ENCODE measurements at places on chromosomes 1 and 21.

- DNase-seq: peak; percentile 69
These were observed 367.3 kb downstream of the SMYD3 start for GRCh38 chr1:246139745-246140182.

DNA sequence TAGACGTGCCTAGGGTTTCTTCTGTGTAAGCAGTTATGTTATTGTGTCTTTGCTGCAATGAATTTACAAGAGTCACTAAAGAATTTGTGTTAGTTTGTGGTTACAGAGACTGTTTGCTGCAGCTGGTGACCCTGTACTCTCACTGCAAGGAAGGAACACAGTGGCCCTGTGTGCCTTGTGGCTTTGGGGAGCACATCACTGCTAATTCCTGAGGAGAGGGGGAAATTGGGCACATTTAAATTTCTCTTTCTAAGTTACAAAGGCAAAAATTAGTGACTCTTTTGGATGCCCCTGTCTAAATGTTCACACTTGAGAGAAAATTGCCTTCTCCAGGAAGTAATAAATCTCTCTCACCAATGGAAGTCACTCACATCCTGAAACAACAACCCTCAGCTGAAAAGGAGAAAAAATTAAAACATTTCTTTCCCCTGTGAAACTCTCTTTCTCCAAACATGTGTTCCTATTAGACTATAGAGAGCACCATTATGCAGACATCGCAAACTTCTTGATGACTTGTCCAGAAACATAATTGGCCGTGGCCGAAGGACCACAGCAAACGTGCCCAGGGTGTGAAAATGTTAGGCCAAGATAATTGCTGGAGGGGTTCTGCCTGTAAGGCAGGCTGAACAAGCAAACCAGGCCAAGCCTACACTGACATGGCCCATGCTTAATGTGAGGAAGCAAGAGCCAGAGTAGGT, 32.3 kb upstream of the SPAG17 start:
- DNase-seq: no peak

DNA sequence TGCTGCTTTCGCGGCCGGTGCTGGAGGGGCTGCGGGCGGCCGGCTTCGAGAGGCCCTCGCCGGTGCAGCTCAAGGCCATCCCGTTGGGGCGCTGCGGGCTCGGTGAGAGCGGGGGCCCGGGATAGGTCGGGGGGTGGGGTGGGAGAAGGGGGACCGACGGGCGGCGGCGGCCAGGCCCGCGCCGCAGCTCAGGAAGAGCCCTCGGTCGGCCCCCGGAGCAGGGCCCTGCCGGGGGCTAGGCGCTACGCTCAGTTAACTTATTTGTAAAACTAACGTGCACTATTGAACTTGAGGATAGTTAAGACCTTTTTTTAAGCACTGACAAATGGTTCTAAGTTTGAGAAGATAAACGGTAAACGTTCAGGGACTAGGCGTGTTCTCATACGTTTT, 418 bp downstream of the DDX20 start:
- no peak for DNase-seq

GRCh38 chr21:28696844-28697410, 295.8 kb downstream of the LTN1 start:
- no peak for DNase-seq

- no peak for DNase-seq
These were observed 33.6 kb downstream of the HENMT1 start for GRCh38 chr1:108627256-108627655.

GRCh38 chr1:231234506-231234905, 6.5 kb upstream of the GNPAT start:
- no peak for DNase-seq

DNA sequence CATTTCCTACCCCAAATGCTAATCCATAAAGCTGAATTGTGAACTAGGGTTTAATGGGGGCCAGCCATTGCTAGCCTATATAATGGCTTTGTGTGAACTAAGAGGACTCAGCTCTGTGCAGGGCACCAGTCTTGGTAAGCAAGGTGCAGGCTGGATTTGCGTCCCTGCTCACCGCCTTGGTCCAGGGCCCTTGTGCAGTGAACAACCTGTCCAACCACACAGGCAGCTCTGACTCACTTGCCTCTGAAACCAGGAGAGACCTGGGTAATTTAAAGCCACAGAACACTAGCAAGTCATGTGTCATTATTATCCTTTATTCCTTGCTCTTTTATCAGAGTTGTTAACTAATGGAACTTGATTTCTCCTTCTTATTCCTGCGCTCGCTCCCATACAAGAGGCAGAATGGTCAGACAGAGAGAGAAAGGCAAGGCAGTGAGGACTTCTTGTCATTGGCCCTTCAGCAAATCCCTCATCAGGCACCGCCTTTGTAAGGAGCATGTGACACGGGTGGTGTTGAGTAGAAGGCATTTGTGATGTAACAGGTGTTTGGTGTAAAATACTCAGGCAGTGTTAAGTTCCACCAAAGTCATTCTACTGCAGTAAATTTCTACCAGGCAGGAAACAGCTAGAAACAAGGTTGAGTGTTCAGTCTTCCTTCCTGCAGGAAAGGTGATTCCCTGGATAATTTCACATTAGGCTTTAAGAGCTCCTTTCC, 67.3 kb upstream of the OLIG2 start:
- no peak for DNase-seq

GRCh38 chr1:21914450-21914849, 22.7 kb downstream of the HSPG2 start:
- no peak for DNase-seq

DNA sequence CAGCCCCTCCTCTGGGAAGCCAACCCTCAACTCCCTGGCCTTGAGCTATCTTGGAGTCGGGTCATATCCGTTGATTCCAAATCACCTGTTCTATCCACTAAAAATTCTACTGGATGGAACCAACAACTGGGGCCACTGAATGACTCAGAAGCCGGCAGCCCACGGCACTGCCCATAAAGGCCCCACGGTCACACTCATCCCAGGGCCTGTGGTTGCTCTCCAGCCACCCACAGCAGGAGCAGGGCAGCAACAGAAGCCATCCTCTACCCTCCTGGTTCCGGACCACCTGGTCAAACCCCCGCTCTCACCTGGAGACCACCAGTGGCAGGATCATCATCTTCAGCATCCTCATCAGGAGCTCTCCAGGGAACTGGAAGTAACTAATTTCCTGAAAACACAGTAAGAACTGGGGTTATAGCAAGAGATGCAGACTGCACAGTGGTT, 8.4 kb downstream of the SLC1A7 start:
- DNase-seq: no peak

- no peak for DNase-seq
These were observed 36.7 kb downstream of the MEF2D start for GRCh38 chr1:156463874-156464273.

GRCh38 chr1:10890491-10891071, 94.1 kb upstream of the CASZ1 start:
- no peak for DNase-seq

- DNase-seq: no peak
These were observed 106.6 kb downstream of the TNNI3K start for GRCh38 chr1:74341702-74342339.

DNA sequence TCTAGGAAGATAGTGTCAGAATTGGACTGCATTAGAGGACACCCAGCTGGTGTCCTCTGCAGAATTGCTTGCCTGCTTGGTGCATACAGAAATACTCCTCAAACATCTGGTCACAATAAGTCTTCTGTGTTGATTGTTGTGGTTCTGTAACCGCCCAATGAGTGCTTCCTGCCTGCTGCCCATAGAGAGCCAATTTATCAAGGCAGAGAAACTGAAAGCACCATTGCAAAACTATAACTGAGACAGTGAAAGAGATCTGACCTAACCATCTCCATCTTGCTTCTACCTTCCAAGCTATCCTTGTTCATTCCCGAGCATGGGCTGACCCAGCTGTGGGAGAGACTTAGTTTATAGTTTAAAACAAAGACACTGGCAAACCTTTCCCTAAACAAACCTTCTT, 462.4 kb upstream of the RGS18 start:
- no peak for DNase-seq

- DNase-seq: no peak
These were observed 31.3 kb upstream of the KCNA2 start for GRCh38 chr1:110637475-110637874.

DNA sequence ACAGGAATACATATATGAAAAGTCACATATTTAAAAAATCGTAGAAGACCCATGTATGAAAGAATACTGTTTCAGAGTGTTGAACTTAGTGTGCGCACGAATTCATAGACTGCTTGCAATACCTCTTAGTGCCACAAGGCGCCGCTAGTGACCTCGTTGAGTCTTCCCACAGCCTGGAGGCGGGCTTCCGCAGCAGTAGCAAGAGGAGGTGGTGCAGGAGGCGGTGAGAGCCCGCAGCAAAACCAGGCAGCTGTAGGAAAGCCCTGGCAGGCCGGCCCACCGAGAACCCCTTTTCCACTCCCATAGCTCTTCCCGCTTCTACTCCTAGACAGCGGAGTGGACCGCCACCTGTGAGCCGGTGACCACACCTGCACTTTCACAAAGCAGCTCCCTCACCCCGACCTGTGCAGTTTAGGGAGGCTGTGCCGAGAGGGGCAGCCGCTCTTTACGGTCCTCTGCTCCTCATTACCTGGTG, 23.5 kb downstream of the MTARC1 start:
- peak; percentile 79 for DNase-seq

DNA sequence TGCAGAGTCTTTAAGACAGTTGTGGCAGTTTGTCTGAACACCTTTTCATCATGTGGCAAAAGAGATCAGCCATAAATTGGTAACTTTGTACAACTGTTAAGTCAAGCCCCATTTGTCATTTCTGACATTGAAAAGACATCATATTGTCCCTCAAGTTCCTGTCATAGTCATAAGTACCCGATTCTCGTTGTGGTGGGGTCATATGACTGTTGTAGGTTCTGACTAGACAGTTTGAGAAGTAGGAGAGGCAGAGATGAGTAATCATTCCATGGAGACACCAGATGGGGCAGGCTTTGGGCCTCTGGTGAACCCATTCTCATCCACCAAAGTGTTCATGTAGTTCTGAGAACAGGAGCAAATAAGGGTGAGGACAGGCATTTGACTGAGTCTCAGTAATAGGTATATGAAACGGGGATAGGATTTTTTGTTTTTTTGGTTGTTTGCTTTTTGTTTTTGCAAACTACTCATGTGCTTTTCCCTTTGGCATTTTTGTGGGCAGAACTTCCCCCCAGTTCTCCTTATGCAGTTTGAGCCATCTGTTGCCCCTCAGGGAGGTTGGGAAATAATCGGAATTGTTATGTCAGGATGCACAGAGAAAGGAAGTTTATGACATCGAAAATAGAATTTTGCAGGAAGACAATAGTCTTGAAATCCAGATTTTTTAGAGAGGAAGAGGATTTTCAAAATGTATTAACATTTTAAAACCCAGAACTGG, 86.9 kb upstream of the KCNE2 start:
- no peak for DNase-seq

DNA sequence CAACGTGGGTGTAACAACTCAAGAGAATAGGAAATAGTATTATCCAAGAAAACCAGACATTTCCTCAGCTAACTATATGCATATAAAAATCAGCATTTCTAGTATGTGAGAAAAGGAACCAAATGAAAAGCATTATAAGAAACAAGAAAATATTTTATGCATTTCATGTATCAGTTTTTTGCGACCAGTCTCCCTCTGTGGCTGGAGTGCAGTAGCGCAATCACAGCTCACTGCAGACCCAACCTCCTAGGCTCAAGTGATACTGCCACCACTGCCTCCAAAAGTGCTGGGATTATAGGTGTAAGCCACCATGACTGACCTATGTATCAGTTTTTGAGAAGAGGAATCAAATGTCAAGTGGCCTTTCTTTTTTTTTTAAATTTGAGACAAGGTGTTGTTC, 31.0 kb downstream of the SLC16A1 start:
- no peak for DNase-seq

GRCh38 chr1:229225331-229225782, 45.6 kb upstream of the RAB4A start:
- DNase-seq: no peak

- DNase-seq: no peak
These were observed 36.6 kb downstream of the XCL1 start for GRCh38 chr1:168613038-168613451.

- peak; percentile 21 for DNase-seq
These were observed 22.9 kb upstream of the MTF2 start for GRCh38 chr1:93056214-93056613.

DNA sequence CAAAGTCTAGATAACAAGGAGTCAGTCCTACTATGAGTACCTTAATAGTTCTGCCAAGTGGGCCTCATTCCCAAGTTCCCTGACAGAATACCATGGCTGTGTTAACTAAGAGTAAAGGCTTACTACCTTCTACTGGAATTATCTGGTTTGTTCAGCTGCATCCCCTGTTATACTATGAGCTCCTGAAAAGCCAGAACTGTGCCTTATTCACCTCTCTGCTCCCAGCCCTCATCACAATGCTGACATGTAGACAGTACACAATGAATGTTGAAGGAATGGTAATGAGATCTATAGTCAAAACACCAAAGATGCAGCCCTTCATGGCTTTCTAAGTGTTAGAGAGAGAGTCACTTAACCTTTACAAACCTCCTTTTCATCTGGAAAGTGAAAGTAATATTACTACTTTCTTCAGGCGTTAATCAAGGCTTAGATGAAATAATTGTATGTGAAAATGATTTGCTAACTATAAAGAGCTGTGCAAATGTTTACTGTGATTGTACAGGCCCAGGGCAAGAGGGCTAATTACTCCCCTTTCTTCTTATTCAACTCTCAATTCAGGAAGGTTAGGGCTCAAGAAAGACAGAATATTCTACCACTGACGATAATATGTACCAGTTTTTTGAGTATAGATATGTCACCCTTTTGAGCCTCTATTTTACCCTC, 70.3 kb upstream of the MROH9 start:
- DNase-seq: no peak

GRCh38 chr1:40856656-40857302, 5.4 kb downstream of the CITED4 start:
- DNase-seq: no peak

- DNase-seq: no peak
These were observed 1162.0 kb upstream of the TMPRSS15 start for GRCh38 chr21:19565587-19565986.

GRCh38 chr1:150516616-150517015, 1.1 kb downstream of the FALEC start:
- DNase-seq: no peak

DNA sequence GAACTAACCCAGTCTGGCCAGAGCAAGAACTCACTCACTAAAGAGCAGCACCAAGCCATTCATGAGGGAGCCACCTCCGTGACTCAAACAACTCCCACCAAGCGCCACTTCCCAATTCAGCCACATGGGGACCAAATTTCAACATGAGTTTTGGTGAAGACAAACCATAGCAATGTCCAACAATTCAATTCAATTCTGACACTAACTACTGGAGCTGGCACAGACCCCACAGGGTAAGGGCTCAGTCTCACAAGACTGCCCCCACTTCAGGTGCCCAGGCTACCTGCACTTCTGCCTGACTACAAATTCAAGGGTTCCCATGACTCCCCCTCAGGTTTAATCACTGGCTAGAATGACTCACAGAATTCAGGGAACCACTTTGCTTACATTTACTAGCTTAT, 48.8 kb upstream of the RAP1A start:
- DNase-seq: no peak
